ENCODE measurements at places on chromosomes 13 and 19.

DNA sequence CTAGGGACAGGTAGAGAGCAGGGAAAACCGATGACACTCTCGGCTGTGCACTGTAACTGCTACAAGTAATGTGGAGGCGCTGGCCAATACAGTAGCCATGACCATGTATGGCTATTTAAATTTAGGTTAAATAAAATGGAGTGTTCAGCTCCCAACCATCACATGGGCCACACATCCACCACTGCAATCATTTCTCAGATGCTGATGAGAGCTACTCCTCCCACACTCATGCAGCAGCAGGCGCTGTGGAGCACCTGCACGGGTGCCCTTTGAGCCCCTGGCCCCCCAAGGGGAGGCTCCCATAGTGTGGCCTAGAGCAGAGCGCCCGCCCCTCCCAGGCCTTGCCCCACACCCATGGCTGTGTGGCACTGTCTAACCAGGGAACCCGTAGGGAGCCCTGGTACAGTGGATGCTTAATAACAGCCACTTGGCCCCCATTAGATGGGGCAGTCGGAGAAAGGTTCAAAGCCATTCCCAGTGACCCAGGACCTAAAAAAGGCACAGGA lies 6.0 kb downstream of the ACP4 start:
- DNase-seq = no peak

- DNase-seq = no peak
These were observed 173.0 kb downstream of the KLF12 start for GRCh38 chr13:73961181-73961580.

DNA sequence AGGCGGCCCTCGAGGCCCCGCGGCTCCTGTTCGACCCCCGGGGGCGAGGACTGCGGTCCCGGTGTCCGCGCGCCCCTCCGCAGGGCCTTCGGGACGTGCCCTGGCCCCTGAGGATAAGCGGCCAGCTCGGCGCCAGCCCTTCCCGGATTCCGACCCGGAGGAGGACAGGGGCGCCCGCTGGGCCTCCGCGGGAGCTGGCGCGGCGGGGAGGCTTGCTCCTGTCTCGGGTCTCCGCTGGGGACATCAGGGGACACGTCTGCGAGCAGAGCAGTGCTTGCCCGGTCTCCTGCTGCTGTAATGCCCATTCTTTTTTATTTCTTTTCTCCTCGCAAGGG lies 829 bp downstream of the B3GLCT start:
- DNase-seq = no peak

GRCh38 chr13:112531263-112531794 lies 56.6 kb downstream of the TUBGCP3 start:
- no peak for DNase-seq

- no peak for DNase-seq
These were observed 9.7 kb downstream of the IGSF23 start for GRCh38 chr19:44623080-44623479.

GRCh38 chr13:50202485-50202884 lies 187.2 kb downstream of the KCNRG start:
- DNase-seq = no peak

GRCh38 chr13:98765996-98766519 lies 13.6 kb upstream of the SLC15A1 start:
- DNase-seq = no peak

- DNase-seq = no peak
These were observed 12.3 kb upstream of the BSG start for GRCh38 chr19:560121-560520.

DNA sequence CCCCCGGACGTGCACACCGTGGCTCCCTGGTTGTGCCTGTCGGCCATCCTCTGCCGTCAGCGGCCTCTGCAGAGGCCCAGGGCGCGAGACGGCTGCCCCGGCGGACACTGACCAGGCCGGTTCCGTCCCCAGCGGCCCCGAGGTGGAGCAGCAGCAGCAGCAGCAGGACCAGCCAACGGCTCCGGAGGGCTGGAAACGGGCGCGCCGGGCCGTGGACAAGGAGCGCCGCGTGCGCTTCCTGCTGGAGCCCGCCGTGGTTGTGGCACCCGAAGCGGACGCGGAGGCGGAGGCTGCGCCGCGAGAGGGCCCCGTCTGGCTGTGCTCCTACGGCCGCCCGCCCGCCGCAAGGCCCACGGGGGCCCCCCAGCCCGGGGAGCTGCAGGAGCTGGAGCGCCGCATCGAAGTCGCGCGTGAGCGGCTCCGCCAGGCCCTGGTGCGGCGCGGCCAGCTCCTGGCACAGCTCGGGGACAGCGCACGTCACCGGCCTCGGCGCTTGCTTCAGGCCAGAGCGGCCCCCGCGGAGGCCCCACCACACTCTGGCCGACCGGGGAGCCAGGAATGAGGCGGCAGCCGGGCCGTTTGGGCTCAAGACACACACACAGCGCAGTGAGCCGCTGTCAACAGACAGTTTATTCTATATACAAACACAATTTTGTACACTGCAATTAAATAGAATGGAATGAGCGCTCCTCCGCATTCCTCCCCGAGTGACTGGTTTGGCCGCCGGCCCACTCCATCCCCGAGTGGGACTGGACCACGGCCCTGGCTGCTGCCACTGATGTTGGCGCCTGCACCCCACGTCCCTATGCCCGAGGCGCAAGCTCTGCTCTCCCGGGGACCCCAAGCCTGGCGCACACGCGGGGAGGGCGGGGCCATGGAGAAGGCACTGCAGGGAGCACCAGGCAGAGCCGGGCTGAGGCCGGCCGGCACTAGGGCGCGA lies 9.1 kb downstream of the GRIN3B start:
- no peak for DNase-seq

DNA sequence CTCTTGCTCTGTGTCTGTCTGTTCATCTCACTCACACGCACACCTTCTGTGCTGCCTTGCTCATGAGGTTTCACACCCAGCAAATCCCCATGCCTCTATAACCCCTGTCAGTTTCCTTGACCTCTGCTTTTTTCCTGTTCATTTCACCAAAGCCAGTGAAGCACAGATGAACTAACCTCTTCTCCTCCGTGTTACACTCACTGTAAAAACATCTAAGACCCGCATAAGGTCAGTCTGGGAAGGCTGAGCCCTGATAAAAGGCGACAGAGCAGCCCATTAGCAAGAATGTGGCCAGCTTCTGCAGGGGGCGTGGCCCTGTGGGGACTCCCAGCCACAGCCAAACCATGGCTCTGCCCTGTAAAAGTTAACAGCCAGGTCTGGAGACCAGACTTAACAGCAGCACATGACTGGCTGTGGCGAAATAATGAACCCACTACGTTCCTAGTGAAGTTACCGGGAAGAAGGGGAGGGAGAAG lies 42.8 kb upstream of the NPAS1 start:
- no peak for DNase-seq

- no peak for DNase-seq
These were observed 8.5 kb upstream of the CEACAM5 start for GRCh38 chr19:41699968-41700323.

GRCh38 chr19:35109395-35110112 lies 6.1 kb upstream of the FXYD3 start:
- no peak for DNase-seq

DNA sequence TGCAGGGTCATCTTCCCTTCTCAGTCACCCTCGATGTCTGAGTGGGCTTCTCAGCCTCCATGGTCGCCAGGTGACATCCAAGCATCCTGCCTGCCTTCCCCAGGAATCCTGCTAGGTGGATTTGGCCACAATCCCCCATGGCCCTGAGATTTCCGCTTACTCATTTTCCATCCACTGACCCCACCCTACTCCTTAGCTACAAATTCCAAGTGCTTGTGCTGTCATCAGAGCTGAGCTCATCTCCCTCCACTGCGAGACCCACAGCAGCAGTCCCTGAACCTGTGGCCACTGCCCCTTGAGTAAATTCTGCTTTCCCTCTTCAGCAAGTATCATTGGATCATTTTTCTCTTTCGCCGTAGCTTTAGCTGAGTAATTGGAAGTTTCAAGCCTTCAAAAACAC lies 90.5 kb upstream of the ANKRD10 start:
- no peak for DNase-seq

DNA sequence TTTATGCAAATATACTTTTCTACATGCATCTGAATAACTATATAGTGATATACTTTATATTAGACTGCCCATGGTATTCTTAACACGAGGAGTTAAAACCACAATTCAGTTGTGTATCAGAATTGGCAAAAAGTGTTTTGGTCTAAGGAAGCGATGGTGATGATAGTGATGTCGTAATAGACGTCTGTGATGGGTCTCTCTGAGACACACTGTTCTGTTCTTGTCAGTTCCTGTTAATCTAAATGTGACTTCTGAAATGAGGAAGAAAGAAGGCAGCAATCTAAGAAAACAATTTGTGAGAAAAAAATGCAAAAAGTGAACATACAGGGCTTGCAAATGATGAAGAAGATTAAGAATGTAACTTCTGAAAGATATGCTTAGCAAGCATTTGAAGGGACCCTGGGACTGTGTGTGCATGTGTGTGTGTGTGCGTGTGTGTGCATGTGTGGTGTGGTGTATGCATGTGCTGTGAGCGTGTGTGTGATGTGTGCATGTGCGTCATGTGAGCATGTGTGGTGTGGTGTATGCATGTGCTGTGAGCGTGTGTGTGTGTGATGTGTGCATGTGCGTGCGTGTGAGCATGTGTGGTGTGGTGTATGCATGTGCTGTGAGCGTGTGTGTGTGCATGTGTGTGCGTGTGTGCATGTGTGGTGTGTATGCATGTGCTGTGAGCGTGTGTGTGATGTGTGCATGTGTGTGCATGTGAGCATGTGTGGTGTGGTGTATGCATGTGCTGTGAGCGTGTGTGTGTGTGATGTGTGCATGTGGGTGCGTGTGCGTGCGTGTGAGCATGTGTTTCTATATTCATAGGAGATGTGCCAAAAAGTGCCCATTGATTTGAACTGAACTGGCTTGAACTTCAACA lies 131.8 kb downstream of the IRS2 start:
- no peak for DNase-seq

GRCh38 chr13:77544355-77544754 lies 8.8 kb downstream of the SCEL start:
- DNase-seq = peak; percentile 40

GRCh38 chr13:52968074-52968700 lies 60.4 kb upstream of the OLFM4 start:
- DNase-seq = peak; percentile 18

DNA sequence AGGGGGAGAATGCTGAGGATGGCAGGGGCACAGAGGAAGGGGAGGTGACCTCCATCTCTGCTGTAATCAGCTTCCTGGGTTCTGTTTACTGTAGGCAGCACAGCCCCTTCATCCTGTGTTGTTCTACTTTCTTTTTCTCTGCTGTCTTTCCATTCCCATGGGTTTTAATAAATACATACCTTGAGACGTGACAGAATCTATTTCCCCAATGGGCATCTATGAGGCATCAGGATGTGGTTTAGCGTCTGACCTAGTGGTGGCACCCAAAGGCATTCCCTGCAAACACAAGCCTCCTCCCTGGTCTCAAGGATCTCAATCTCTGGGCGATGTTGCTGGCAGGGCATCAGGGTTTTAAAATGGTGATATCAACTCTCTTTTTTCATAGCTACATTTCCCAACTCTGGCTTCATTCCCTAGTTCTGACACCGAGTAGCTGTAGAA lies 60.8 kb downstream of the ALOX5AP start:
- no peak for DNase-seq

DNA sequence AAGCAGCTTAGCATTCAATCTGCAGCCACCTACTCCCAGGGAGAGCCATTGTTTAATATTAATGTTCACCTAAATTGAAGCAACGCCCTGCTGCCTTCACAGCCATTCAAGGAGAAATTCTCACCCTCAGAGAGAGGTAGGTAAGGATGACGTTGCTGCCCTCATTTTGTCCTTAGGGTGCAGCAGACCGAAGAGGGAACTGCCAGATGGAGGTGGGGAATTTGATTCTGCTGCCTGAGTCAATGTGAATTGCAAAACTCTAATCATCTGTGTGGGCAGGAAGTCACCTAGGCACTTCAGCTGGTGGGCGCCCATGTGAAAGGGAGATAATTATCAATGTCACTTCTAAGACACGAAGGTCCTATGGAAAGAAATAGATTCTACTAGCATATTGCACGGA lies 503.4 kb downstream of the TBC1D4 start:
- no peak for DNase-seq

DNA sequence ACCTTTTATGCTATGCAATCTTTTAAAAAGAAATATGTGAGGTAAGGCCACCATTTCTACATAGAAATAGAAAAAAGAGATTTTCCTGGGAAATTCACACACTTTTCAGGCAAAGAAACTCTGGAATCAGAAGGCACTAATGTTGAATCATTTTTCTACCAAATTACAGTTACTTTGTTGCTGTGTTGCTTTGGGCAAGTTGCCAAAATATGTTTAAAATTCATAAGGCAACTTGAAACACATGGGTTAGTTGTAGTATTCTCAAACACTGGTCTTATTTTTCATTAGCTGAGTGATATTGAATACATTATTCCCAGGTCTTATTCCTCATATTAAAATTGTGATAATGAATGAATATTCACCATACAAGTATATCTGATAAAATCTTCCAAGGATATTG lies 195.0 kb upstream of the SLITRK1 start:
- DNase-seq = no peak

GRCh38 chr13:49437705-49438104 lies 6.2 kb downstream of the CAB39L start:
- no peak for DNase-seq

- no peak for DNase-seq
These were observed 166.6 kb downstream of the KLF12 start for GRCh38 chr13:73967397-73968165.

- DNase-seq = no peak
These were observed 19.9 kb downstream of the CEBPG start for GRCh38 chr19:33393286-33394005.

- no peak for DNase-seq
These were observed 703 bp downstream of the ZNF506 start for GRCh38 chr19:19820774-19821320.
